ENCODE measurements at places on chromosomes 5 and 9.

GRCh38 chr5:73615085-73615484 lies 10.9 kb upstream of the ARHGEF28 start:
- no peak for DNase-seq

DNA sequence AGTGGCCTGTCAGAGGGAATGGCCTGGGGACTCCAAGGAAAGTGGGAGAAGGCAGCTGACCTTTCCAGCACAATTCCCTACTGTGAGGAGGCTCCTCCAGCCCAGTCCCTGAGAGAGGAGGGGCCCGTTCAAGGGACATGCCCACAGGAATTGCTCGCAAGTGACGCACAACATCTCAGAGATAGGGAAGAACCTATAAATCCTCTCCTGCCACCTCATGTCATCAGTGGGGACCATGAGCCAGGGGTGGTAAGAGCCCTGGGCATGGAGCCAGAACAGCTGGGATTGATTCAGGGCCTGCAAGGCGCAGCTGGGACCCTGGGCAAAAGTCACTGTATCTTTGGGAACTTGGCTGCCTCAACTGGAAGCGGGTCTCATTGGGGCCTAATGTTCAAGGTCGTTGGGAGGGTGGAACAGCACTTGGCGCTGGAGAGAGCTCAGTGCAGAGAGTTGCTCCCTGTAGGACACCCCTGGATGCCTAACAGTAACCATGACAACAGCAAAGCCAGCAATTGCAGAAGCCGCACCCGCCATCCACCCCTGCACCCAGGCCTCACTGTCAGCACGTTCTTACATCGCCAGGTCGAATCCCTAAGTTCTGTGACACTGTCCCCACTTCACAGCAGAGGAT lies 41.3 kb upstream of the ORM1 start:
- DNase-seq: no peak

GRCh38 chr5:115179394-115180164 lies 9.9 kb upstream of the TRIM36 start:
- DNase-seq: no peak

- peak; percentile 44 for DNase-seq
These were observed 1.1 kb upstream of the G3BP1 start for GRCh38 chr5:151770383-151771258.

GRCh38 chr5:105956456-105957196 lies 1714.1 kb downstream of the EFNA5 start:
- DNase-seq: no peak

- DNase-seq: no peak
These were observed 26.8 kb downstream of the RGS7BP start for GRCh38 chr5:64532657-64533056.

GRCh38 chr5:150485693-150486401 lies 22.1 kb upstream of the NDST1 start:
- peak; percentile 22 for DNase-seq

- no peak for DNase-seq
These were observed 4.2 kb downstream of the ZBTB43 start for GRCh38 chr9:126809068-126809467.

DNA sequence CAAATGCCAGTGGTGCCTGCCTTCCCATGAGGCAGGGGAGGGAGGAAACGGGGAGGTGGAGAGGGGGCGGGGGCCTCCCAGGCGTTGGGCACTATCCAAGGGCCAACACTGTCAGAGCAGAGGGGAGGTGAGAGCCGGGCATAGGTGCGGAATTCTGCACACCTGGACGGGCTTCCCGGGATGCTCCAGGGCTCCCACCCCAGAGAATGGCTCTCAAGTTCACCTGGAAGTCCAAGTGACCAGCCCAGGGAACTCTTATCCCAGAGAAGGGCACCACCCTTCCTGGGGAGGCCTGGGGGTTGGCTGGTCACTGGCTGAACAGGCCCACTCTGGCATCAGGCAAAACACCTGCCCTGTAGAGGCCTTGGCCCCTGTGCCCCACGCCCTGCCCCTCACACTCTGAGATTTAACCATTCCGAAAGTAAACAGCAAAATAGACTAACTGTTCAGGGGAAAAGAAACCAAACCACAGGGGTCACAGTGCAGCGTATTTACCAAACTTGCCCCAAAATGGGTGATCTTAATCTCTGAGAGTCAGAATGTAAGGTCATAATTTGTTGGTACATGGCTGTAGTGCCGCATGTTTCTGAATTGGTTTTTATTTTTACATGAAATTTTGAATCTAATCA lies 2.7 kb downstream of the CSF2 start:
- no peak for DNase-seq

DNA sequence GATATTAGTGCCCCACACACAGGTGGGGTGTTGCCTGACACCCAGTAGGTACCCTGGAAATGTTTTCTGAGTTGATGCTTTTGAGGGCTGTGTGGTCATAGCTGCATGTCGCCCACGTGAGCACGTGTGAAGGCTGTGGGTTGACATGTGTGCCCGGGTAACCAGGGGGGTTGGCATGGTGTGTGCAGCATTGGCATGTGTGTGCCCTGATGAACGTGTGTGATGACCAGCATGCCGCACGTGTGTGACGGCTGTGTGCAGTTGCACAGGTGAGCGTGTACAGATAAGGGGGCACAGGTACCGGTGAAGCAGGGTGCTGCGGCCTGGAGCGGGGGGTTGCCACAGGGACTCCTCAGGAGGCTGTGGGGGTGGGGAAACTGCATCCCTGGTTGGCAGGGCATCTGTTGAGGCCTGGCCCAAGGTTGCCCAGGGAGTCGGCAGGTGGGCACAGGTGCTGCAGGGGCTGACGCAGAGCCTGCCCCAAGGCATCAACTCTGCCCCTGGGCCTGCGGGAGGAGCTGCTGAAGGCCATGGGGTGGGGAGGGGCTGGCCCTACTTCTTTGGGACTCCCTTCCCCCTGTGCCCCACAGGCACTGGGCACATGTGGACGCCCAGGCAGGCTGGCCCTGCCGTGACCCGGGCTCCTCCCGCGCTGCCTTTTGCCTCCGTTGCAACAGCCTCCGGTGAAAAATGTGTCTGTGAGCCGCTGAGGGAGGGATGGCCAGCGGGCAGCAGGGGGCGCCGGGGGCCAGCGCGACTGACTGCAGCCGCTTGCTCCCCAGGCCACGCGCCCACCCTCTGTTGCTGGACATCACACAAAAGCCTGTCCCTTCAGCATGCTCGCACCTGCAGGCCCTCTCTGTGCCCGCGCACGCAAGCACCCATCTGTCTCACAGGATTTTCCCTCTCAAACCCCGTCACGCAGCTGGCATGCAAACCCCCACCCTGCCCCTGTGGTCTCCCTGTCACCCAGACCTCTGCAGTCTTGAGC lies 2.2 kb downstream of the UNC5A start:
- DNase-seq: no peak

DNA sequence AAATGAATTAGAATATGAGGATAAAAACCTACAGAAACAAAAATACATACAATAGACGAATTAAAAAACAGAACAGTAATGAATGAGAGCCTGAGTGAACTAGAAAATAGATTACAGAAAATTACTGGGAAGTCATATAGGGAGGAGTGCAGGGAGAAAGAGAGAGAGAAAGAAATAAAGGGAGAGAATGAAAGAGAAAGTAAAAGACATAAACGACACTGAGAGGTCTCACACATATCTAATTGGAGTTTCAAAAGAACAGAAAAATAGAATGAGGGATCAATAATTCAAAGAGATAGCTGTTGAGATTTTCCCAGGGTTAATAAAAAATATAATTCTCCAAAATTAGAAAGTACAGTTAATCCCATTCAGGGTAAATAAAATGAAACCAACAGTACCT lies 156.4 kb upstream of the FTMT start:
- no peak for DNase-seq

DNA sequence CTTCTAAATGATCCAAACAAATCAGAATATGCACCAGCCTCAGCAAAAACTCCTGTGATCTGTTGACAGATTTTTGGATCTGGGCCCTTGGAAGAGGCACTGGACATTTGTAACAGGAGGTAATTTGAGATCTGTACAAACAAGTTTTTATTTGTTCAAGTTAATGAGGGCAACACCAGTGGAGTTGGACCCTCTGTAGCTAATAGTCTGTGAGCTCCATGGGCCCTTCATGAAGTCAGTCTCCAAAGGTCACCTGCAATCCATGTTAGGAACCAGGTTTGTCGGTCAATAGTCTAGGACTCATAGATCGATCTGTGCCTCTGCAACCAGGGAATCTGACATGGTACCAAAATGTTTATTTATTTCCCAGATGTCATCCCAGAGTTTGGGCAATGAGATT lies 40.9 kb downstream of the PAM start:
- DNase-seq: no peak

DNA sequence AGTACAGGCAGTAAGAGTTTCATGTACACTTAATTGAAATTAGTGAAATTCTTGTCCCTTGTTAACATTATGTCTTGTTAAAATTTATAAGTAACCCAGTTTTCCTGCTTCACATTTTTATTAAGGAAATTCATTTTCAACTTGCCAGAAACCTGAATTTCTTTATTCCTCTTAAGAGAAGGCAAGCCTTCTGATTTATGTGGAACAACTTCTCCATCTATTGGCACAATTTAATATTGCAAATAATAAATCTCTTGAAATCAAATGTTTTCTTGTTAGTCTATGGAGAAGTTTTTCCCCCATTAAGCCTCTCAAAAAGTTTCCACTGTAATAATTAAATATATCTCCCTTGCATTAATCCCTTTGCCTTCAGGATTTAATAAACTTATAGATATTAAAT lies 33.8 kb upstream of the ACO1 start:
- DNase-seq: no peak

- no peak for DNase-seq
These were observed 520.8 kb upstream of the DAP start for GRCh38 chr5:11281842-11282241.

- no peak for DNase-seq
These were observed 49.8 kb downstream of the SYK start for GRCh38 chr9:90851444-90851843.

- DNase-seq: no peak
These were observed 31.0 kb upstream of the TCF7 start for GRCh38 chr5:134083517-134083916.

DNA sequence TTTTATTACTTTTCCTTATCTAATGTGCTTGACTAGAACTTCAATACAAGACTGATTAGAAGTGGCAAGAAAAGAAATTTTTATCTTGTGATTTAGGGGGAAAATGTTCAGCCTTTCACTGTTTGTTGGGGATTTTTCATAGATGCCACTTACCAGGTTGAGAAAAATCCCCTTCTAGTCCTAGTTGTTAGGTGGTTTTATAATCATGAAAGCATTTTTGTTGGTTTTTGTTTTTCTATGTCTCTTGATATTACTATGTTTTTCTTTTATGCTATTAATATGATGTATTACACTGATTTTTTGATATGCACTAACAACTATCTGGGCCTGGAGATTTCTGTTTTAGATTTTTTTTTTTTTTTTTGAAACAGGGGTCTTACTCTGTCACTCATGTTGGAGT lies 134.0 kb downstream of the PARP8 start:
- DNase-seq: no peak

GRCh38 chr5:62042007-62042406 lies 264.0 kb upstream of the KIF2A start:
- DNase-seq: no peak

- no peak for DNase-seq
These were observed 145.1 kb downstream of the IRX1 start for GRCh38 chr5:3740546-3741373.

- DNase-seq: no peak
These were observed 200.5 kb downstream of the ARHGEF28 start for GRCh38 chr5:73826301-73827105.

- no peak for DNase-seq
These were observed 21.6 kb downstream of the FBXL7 start for GRCh38 chr5:15521381-15522186.

All from stimulated activated CD4-positive, alpha-beta T cell treated with anti-CD3 and anti-CD28 coated beads, Interleukin-15, amount 100 ng/mL, for 48 hours (primary cell).